ENCODE measurements at places on chromosomes 12 and 14.

DNA sequence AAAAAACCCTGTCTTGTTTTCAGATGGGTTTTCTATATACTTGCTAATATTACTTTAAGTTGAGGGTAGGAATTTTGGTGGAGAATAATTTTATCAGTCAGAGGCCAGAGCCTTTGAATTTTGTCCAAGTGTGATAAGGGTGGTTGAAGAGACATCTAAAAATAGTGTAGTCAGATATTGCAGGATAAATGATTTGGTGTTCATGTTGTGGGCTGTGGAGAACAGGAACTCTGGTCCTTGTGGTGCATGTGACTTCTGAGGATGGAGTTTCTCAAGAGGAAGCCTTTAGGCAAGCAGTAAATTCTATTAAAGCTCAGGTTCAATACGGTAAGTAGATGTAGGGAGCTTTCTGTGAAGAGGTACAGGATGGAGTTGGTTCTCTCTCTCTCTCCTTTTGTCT is 2.8 kb downstream of the ADAM21 start:
- no peak for DNase-seq

DNA sequence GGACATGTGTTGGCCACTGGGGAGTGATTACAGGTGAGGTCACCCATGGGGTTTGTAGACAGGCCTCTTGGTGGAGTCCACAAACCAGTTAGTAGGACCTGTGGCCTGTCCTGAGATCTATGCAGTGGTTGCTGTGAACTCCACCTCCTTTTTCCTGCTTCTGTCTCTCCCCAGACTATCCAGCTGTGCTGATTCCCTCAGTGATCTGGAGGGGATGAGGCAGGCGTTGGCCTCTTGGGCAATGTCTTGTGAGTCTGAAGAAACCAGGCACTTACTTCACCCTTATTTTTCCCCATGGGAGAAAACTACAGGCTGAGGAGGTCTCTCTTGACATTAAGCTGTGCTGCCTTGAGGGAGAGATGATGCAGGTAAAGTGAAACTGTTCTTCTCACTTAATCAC is 257.2 kb upstream of the PRICKLE1 start:
- no peak for DNase-seq

GRCh38 chr12:124909831-124910560 is 4.5 kb downstream of the UBC start:
- DNase-seq, result no peak

DNA sequence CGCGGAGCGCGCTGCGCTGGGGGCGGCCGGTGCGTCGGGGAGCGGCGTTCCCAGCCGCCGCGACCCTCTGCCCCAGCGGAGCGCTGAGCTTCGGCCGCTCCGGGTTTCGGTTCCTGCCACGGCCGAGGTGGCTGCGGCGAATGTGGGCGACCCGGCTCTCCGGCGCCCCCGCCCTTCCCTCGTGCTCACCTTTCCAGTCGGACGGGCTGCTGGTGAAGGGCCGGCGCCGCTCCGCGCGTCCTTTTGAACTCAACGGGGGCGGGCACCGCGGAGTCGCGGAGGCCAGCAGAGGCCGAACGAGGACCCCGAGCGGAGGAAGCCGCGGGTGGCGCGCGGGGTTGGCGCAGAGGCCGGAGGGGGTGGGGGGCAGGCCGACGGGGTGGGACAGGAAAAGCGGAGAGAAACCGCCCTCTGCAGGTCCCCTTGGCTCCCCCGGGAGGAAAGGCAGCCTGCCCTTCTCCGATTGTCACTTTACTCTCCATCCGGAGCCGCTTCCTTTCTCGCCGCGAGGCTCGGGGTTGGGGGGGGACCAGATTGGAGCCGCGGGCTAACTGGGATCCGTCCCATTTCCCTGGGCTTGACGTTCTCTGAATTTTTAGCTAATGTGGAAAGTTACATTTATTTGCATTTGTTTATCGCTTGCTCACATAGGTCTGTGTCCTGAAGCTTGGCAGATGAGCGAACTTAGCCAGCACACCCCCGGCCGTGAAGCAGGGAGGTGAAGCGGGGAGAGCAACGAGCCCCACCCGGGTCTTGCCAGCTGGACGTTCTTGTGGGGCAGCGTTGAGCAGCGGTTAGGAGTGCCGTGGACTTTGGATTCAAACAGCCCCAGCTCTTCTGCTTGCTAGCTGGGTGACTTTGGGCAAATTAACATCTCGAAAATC is at the start of gene SMAGP:
SMAGP (minus strand) TSS at position 349 of the 884 bp plus-strand sequence. CDS start 1,137 bp downstream, outside the sequence.
- DNase-seq, result no peak

GRCh38 chr12:116136340-116136739 is 141.2 kb downstream of the MED13L start:
- no peak for DNase-seq

DNA sequence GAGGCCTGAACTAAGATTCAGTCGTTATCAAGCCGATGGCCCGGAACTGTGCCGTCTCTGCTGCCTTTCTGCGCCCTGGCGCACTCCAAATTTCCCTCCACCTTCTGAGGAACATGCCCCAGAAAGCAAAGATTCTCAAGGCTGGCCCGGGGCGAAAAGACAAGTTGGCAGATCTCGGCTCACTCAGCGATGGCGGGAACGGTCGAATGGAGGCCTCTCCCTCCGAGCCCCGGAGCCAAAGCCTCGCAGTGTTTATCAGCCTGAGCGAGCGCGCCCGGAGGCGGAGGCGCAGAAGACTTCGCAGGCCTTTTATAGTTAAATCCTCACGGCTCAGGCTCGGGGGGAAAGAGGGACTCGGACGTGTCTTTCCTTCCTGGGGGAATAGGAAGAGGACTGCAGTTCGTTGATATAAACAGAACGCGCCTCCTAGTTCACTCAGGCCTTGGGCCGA is 5.6 kb downstream of the TBX5 start:
- no peak for DNase-seq

DNA sequence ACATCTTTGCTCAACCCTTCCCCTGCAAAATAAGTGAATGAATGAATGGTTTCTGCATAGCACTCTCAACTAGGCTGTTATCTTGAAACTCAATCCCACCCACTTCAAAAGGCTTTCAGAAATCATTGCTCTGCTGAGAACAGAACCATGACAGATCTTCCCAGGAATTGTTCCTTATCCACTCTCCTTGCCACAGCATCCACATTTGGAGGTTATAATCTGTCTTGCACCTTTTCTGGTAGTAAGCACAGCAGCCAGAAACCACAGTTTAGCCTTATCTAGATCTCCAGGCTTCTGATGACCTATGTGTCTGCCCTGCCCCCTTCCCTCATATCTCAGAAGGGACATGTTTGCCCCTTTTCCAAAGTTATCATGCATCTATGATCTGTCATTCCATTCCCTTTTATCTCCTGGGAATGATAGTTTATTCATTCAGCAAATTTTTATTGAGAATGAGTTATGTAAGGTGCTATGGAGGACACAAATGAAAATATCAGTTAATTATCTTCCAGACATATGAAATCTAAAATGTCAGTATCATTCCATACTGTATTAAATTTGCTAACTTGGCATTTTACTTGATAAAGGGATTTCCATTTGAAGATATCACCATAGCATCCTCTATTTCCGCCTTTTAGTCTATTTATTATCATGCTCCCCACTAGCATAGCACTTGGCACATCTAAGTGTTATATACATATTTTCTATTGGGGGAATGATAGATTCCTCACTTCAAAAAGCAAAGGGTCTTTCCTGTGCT is 21.4 kb downstream of the LGR5 start:
- no peak for DNase-seq
